PC-9 (cell line): ENCODE measurements at places on chromosomes 12 and 14. TPM values are rescaled to one million over a fixed set of nuclear protein-coding genes. Genes with fewer than 3 reads are reported as not detected.

TAS2R31 gene
- total RNA-seq = 3.1 and 3.5 TPM in 2 replicates

NGB gene
- total RNA-seq = not detected in 2 replicates

HOXC5 gene
- total RNA-seq = 0.61 and 1.8 TPM in 2 replicates

FAM177A1 gene
- total RNA-seq = 31.6 and 34.4 TPM in 2 replicates

OTX2 gene
- total RNA-seq = not detected in 2 replicates
